Fibroblast of lung (primary cell): ENCODE measurements at places on chromosomes 2 and 18. TPM values are rescaled to one million over a fixed set of nuclear protein-coding genes. Genes with fewer than 3 reads are reported as not detected.

DNA sequence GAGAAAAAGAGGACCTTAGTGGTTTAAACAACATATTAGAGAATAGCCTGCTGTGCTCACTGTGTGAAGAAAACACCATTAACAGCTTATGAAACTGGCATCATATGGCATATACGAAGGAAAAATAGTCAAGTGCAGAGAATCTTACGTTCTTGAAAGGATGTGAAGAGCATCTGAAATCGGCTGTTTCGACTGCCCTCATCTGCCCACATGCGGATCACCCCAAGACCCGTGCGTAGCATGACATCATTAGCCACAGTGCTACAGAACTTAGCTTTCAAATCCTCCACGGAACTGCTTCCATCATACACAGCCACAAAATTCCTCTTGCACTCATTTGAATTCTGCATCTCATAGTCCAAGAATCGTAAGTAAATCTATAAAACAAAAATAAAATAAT is 84.3 kb downstream of the NETO1 start:
- H3K27ac ChIP-seq, result no peak overlapping the region
- H3K36me3 ChIP-seq, result no peaks in the 10 kb centered on the region
- no peaks in the 10 kb centered on the region for H3K27me3 ChIP-seq
- no peak overlapping the region for H3K4me3 ChIP-seq
- DNase-seq, result no peak

GRCh38 chr2:39158351-39158750 is 37.5 kb upstream of the SOS1 start:
- no peaks in the 10 kb centered on the region for H3K27me3 ChIP-seq
- H3K4me3 ChIP-seq, result no peak overlapping the region
- H3K27ac ChIP-seq, result no peak overlapping the region
- H3K36me3 ChIP-seq, result no peaks in the 10 kb centered on the region

The TLX2 gene
- under 0.01 TPM in 1 of 2 replicates, not detected in the other for total RNA-seq

The FBXO36 gene
- 3.5 and 3.9 TPM in 2 replicates for total RNA-seq

The LCT gene
- total RNA-seq, result under 0.01 TPM in 2 replicates
